ENCODE measurements at places on chromosomes 2 and 18.

DNA sequence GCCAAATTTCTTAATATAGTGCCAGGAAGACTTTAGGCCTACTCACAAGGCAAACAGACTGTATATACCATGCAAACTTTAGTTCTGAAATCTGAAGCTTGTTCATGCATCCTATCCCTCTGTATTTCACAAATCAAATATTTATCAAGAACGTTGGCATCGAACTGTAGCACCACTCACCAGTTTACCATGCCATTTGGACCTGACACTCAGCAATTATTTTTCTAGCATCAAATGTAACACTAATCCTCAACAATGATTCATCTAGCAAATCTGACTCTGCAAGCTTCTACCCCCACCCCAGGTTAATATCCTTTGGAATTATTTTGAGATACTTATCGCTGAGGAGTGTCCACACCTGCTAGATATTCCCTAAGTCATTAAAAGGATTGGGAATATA, 1506.6 kb downstream of the LRP1B start:
- DNase-seq, result no peak

DNA sequence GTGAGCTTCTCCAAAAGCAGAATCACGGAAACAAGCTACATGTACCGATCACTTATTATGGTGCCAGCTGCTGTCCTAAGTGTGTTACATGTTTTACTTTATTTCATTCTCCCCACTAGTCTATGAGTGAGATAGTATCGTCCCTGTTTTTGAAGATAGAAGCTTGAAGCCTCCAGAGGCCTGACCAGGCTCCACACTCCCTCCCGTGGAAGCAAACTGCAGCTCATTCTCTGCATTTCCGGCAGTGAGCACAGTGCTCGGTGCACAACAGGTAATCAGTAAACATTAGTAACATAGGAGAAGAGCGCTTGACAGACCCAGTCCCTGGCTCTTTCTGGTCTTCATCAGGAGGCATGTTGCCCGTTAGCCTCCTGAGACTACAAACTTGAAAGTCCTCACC, 72.9 kb downstream of the ZBTB7C start:
- DNase-seq, result no peak

DNA sequence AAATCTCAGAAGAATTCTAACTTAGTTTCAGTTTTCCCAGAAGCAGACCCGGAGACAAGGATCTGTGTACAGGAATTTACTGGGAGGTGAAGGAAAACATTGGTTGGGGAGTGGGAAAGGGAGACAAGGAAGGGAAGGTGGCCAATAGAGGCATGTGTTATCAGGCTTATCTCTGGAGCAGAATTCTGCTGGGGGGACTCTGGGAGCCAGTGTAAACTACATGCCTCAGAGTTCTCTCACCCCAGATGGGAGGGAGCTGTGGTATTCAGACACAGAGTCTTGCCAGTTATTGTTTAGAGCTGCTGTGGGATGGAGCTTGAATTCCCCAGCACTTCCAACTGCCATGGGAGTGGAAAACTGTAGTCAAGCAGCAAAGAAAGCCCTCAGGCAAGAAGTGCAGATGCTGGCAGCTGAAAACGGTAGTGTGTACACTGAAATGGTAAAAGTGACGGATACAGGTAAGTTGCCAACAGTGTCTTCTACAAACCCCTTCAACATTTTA, 19.0 kb downstream of the DNPEP start:
- no peak for DNase-seq

GRCh38 chr2:125455110-125455509, 1200.8 kb upstream of the GYPC start:
- no peak for DNase-seq

- DNase-seq, result peak; percentile 57
Observed at GRCh38 chr2:121284463-121285449, at the start of gene TFCP2L1. Gene TFCP2L1, minus strand, starts transcription at chr2:121285202. Its CDS starts 93 bp downstream, at chr2:121285109.

GRCh38 chr2:113257516-113258264, 21.0 kb downstream of the PAX8 start:
- DNase-seq, result no peak

- DNase-seq, result no peak
Observed at GRCh38 chr2:209389171-209389618, 34.7 kb upstream of the MAP2 start.

- no peak for DNase-seq
Observed at GRCh38 chr2:54525321-54525720, 69.2 kb downstream of the SPTBN1 start.

DNA sequence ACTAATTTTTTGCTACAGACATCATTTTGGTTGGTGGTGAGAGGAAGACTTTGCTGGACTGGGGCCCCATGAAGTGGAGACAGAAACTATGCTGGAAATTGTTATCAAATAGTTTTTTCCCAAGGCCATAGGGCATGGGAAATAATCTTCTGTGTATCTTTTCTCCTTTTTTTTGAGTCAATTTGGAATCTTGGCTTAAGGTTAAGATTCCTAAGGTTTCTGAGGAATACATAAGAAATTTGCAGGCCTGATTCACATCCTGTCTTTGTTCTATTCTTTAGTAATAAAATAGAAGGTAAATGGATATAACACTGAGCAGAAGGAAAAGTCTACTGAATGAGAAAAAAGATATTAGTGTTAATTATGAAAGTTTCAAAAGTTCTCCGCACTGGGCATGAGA, 16.6 kb downstream of the SMC6 start:
- no peak for DNase-seq

- no peak for DNase-seq
Observed at GRCh38 chr2:20578895-20579825, 71.7 kb downstream of the HS1BP3 start.

GRCh38 chr2:96092951-96093350, 23.4 kb downstream of the ADRA2B start:
- no peak for DNase-seq

DNA sequence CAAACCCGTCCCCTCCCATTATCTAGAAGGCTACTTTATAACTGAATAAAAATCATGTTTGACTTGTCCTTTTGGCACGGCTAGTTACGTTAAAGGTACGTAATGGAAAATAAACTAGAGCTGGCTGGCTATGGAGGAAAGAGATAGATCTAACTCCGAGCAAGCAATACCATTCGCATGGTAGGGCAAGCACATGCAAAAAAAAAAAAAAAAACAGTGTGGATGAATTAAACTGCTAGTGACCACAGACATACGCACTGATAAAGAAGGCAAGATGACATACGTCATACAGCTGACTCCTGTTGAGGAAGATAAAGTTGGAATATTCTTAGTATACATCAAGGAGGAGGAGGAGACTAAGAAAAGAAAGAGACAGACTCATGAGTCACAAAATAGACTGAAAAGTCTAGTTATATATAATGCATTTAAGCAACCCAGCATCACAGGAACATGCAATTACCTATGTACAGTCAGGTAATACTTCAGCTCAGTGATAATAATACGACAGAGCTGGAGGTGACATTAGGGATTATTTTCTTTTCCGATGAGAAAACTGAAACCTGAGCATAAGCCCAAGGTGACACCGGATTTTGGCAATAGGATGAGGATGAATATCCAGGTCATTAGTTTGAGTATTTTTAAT, 37.9 kb upstream of the NARS1 start:
- DNase-seq, result no peak

Data from activated T-cell treated with anti-CD3 and anti-CD28 coated beads, Interleukin-2, amount 50 U/mL, for 48 hours (primary cell).